NCI-H1694 (cell line): ENCODE measurements at places on chromosomes 7 and 10.

- DNase-seq = no peak
Measured at GRCh38 chr10:4651404-4652037, 174.5 kb upstream of the AKR1E2 start.

DNA sequence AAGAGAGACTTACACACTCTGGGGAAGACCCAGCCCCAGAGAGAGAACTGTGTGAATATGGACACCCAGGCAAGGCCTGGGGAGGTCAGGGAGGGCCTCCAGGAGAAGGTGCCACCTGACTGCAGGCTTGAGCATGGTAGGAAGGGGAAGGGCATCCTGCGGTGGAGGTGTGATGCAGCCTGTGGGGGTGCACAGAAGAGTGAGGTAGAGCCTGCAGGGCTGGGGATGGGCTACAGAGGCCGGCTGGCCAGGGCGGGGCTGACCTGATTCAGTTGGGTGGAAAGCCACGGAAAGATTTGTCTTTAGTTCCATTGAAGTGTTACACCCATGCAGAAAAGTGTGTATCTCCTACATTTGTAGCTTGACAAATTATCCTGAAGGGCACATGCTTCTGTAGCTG lies 47.6 kb downstream of the ZMIZ1 start:
- no peak for DNase-seq

DNA sequence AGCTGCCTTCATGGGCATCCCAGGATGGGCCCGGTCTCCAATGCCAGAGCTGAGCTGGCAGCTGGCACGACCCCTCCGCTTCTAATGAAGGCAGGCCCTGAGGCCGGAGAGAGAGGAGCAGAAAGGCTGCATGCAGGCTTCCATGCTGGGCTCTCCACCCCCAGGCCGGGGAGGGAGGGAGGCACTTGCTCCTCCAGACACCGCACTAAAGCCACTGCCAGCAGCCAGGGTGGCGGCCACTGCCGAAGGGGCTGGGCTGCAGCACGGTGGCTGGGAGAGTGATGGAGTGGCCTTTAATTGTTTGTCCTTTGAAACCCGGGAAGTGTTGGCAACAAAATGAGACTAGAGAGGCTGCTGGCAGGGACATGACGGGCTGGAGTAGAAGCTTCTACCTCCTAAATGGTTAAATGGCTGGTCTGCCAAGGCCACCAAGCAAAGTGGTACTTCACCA lies 236.5 kb downstream of the SKAP2 start:
- no peak for DNase-seq

- no peak for DNase-seq
Measured at GRCh38 chr7:85508642-85509410, 322.0 kb upstream of the SEMA3D start.

DNA sequence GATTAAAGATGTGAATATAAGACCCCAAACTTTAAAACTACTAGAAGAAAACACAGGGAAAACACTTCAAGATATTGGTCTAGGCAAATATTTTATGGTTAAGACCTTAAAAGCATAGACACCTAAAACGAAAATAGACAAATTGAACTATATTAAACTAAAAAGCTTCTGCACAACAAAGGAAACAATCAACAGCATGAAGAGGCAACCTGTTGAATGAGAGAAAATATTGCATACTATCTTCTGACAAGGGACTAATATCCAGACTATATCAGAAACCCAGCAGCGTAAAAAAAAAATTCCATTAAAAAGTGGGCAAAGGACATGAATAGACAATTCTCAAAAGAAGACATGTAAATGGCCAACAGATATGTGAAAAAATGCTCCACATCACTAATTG lies 18.6 kb downstream of the PAPSS2 start:
- no peak for DNase-seq

GRCh38 chr7:38855867-38856266 lies 53.1 kb downstream of the VPS41 start:
- DNase-seq = no peak

- no peak for DNase-seq
Measured at GRCh38 chr10:125684581-125684980, 1.6 kb upstream of the TEX36 start.

DNA sequence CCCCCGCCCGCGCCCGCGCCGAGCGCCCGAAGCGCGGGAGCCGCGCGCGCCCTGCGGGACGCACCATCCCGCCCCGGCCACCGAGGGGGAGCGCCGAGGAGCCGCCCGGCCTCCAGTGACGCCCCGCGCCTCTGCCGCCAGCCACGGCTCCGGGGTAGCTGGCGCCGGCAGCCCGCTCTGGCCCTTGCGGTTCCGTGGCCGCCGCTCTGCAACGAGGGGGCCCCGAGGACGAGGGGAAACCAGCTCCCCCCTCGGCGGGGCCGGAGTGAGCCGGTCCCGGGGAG lies at the start of gene PAXIP1:
Gene PAXIP1, minus strand, starts transcription at position 33 of the 284 bp plus-strand sequence. CDS start 195 bp downstream, outside the sequence.
- DNase-seq = peak; percentile 18

DNA sequence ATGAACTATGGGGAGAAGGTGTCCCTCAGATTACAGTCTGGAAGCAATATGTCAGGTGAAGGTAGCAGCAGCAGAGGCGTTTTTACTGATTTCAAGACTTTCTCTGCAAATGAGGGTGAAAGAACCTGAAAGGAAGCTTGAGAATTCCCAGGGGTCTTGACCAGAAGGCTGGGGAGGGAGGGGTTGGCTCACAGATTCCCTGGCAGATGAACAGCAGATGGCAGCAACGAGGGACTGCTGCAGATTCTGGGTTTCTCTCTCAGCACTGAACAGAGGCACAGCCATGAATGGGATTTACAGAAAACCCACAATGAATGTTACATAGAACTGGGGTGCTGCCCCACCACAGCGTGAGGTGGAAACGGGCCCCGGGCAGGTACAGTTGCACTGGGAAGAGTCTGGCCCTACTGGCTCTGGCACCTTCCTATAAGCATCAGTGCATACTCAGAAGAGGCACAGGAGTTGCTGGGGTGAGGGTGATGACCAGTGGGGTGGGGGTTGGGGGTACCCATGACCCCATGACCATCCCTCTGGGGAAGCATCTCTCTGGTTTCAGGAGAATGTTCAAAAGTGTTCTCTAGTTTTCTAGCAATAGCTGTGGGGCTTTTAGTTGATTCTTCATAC lies 317.8 kb downstream of the SH2D4B start:
- no peak for DNase-seq

GRCh38 chr7:55158541-55159382 lies 139.9 kb downstream of the EGFR start:
- no peak for DNase-seq

- no peak for DNase-seq
Measured at GRCh38 chr7:81628951-81629350, 140.9 kb downstream of the HGF start.

GRCh38 chr7:155852426-155853301 lies 40.4 kb upstream of the SHH start:
- DNase-seq = no peak

DNA sequence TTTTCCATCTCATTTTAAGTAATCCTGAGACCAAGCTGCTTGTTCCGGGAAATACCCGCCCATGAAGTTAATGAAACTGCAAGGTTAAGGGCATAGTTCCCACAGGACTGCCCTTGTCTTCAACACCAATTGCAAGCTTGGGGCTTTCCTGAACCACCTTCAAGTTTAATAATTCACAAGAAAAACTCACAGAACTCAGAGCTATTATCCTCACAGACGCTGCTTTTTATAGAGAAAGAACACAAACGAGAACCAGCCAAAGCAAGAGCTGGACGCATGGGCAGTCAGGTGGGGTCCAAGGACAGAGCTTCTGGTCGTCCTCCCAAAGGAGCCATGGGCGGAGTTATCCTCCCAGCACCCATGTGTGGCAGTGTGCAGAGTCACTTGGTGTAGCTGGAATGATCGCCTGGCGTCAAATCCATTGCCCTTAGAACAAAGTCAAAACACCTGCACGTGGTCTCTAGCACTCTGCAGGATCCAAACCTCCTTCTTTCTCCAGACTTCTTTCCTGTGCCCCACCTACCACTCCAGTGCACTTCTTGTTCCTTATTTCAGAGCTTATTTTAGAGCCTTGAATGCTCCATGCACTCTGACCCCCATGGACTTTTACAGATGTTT lies 56.7 kb downstream of the SNX10 start:
- no peak for DNase-seq

DNA sequence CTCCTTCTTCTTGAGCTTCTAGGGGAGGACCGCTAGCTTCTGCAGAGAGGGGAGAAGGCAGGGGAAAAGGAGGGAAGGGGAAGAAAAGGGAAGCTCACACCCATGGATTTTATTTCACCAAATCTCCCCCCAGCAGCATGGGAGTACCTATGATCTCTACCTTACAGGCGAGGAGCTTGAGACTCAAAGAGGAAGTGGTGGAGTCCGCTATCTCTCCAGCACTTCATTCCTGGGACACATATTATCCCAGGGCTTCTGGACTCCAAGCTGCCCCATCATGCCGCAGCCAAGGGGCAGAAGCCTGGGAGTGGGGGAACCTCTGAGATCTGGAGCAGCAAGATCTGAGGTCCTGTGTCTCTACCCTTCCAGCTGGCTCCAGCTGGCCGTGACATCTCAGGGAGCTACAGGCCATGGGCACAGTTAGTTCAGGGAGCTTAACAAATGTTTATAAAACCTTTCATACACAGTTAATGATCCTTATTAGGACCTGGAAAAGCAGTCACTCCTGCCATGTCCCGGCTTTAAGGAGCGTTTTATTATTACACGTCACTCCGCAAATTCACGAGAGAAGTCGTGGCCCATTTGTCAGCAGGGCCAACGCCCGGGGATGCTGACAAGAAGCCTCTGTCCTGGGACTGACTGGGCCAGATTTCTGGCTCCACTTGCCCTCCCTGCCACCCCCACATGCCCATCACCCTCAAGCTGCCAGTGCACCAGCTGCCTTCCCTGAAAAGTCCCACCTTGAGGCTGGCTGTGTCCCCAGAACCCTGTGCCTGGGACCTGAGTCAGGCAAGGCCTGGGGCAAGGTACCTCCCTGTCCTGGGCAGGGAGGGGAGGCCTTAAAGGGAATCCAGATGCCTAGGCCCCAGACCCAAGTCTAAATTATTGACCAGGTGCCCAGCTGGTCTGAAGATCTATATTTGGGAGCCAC lies 132.1 kb upstream of the ZMIZ1 start:
- no peak for DNase-seq

DNA sequence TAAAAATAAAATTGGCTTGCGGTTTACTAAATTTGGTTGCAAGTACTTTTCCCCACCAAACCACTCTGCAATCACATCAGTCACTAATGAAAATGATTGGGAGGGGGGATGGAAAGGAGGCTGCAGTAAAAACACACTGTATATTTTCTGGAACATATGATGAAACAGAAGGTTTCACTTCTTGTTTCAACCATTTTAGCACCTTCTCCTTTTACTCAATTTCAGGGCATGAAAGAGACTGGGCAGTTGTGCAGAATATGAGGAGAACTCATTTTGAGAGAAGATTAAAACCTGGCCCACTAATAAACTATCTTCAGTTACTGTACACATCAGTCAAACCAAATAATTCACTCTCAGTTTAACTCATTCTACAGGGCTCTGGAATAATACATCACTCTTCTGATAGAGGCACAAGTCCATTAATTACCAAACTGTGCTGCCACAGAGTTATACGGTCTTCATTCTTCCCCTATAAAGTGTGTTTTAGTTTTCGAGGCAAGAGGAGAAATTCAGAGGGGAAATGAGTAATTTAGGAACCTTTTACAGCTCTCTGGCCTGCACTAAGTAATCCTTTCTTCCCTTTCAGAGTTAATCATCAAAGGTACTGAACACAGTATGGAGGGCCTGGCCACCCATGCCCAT lies 25.5 kb downstream of the JAZF1 start:
- no peak for DNase-seq

GRCh38 chr7:93890041-93890463 lies 501 bp downstream of the TFPI2 start:
- no peak for DNase-seq

DNA sequence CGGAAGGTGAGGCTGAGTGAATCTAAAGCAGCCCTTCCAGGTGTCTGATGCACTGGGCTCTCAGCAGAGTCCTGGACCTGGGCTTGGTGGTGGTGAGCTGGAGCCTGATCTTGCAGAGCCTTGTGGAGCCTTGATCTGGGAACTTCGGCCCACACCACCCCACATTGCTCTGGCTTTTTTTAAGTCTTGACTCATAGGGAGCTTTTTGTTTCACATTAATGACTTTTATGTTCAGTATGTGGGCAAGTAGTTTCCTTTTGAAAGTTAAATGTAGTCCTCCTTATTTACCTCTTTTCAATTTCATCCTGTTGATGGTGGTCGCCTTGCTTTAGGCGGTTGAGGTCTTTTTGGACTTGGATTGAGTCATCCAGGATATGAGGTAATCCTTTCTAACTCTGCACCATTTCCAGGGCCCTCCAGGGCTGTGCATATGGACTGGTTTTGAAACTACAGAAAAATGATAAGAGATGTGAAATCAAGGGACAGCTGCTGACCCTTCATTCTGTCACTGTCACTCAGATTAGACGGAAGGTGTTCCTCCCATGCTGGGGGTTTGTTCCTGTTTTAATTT lies 2.9 kb upstream of the NRAP start:
- DNase-seq = no peak

DNA sequence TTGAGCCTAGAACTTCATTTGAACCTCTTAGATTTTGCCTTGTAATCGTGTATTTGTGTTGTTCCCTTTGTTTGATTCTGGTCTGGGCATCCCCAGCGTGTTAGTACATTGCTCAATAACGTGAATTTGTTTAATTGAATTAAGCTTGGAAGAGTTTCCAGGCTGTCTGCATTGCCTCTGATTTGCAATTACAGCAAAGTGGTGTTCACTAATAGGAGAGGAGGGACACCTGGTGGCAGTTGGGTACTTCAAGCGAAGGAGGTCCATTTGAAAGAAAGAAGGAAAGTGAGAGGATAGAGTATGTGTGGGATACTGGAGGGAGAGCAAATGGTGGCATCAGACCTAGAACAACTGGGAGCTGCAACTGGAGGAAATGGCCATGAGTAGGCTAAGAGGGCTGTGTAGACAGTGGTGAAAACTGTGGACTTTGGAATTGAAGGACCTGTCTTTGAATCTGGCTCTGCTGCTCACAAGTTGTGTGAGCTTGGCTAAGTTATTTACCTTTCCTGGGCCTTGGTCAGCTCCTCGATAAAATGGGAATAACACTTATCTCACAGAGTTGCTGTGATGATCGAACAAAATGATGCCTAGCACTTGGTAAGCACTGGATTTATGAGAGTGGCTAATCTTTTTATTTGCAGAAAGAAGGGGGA lies 15.1 kb downstream of the LSMEM1 start:
- peak; percentile 39 for DNase-seq

DNA sequence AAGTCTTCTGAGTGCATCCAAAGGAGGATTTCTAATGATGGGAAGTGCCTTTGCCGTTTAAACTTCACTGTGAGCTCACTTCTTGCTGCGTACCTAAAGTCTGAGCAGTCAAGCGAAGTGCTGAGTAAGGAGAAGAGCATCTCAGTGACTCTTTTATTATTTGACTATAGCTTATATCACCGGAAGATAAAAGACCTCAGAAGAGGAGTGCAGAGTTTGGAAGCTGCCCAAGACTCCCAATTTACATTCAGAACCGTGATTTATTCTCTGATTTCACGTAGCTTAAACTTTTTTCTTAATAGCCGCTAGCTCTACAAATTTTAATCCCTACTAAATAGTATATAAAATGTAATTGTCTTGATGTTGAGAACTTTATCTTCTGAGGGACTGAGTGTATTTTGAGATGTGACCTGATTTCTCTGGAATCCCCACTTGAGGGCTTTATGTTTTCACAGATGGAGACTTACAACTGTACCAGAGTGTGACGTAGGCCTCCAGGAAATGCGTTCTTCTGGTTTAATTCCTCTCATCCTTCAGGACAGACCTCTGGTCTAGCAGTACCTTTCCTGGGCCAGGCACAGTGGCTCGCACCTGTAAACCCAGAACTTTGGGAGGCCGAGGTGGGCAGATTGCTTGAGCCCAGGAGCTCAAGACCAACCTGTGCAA lies 51.1 kb downstream of the CAMK1D start:
- no peak for DNase-seq

GRCh38 chr7:39583539-39583938 lies 17.3 kb downstream of the YAE1 start:
- DNase-seq = no peak

GRCh38 chr10:75662715-75663114 lies 231.3 kb downstream of the LRMDA start:
- DNase-seq = no peak
